Stimulated activated CD4-positive, alpha-beta T cell treated with anti-CD3 and anti-CD28 coated beads, Interleukin-4, amount 100 ng/mL, for 1 hour (primary cell): ENCODE measurements at places on chromosomes 16 and 17.
A peak's percentile ranks its signal among the peaks of the same experiment; 100 is the strongest.

DNA sequence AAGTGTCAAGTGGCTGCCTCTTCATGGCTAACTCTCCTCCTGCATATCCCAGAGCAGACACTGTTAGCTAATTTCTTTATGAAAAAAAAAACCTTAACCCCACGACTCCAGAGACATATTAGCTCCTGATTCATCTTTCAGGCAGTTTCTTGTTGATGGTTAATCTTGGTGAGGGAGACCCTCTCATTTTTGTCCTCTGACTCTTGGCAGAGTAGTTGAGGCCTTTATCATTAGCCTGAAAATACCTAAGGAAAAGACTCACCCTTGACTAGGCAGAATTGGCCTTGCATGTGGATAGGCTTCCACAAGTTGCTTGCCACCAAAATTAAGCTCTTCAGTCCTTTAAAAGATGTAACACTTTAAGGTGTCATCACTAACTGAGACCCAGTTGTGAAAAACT lies 4.0 kb downstream of the CRYBA1 start:
- no peak for DNase-seq

- DNase-seq, result no peak
These were observed at the start of gene TMIGD1 for GRCh38 chr17:30333503-30334360. TMIGD1 (minus strand) TSS chr17:30334057; CDS start chr17:30332133, 1,924 bp downstream.

DNA sequence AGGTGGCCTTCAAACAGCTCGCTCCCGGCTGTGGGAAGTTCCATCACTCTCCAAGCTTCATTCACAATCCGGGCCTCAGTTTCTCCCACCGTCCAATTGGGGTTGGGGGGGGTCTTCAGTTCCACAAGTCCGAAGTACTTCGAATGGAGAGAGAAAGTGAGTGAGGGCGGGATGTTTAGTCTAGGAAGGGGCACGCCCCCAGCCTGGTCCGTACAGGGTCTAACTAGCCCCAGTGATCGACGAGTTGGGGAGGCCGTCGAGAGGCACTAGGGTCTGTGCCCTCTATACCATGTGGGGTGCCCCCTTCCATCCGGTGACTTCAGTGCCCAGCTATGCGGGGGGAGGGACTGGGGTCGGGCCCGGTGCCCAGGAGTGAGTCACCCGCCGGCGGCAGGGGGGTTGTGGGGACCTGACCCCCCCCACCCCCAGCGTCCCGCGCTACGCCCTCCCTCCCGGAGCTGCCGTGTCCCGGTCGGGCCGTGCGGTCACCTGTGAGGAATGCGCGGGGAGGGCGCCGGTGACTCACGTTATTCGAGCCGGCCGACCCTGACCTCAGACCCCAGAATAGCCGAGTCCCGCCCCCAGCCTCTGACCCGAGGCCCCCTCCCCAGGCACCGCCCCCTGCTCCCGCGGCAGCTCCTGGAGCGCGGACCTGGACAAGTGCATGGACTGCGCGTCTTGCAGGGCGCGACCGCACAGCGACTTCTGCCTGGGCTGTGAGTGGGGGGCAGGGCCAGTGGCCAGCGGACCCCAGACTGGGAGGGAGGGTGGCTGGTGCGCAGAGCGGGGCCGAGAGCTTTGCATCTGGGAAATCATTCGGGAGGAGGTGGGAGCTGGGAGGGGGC lies 658 bp downstream of the TNFRSF12A start:
- peak; percentile 59 for DNase-seq

DNA sequence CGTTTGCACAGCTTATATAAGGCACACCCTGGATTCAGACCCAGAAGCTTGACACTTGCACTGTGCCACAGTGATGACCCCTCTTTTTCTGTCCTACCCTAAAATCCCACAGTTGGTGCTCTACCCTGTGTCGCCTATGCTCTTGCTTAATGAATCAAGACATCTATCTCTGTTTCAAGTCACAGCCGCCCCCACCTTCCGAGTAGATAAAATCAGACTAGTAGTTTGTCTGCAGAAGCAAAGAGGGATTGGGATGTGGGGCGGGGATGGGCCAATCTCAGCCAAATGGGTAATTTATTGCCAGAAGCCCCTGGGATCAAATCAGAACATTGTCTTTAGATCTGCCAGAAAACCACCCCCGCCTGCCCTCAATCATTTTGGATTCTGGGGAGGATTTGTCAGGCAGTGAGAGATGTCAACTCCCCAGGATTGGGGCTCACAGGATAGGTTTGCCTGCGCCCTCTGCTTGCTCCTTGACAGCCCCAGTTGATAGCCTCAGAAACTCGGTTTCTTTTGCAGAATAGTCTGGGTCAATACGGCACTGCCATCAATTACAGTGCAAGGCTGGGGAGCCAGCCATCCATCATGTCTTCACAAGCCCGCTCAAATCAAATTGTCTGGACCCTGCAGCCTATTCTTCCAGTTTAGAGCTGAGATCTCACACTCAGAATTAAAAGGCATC lies 520.8 kb downstream of the GRIN2A start:
- no peak for DNase-seq

DNA sequence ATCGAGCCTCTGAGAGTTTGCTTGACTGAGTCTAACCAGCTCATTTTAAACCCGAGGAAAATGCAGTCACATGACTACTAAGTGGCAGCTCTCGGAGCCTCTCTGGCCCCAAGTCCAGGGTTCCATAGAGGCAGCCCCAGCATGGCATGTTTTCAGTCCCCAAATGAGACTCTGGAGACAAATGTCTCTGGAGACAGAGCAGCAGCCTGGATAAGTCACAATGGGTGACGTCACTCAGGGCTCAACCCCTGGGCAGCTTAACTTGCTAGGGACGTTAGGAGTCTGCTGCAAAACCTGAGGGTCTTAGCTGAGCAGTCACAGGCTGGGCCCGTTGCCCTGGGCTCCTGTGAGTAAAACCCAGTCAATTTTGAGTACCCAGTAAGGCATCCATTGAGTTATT lies 6.9 kb upstream of the STH start:
- DNase-seq, result no peak
